ENCODE measurements at places on chromosomes 1 and 21. TPM values are rescaled to one million over a fixed set of nuclear protein-coding genes. Genes with fewer than 3 reads are reported as not detected.

GRCh38 chr21:42865776-42866160, 13.6 kb downstream of the WDR4 start:
- DNase-seq, result no peak
- no peak overlapping the region for H3K27ac ChIP-seq
- H3K4me1 ChIP-seq, result no peaks in the 10 kb centered on the region

DNA sequence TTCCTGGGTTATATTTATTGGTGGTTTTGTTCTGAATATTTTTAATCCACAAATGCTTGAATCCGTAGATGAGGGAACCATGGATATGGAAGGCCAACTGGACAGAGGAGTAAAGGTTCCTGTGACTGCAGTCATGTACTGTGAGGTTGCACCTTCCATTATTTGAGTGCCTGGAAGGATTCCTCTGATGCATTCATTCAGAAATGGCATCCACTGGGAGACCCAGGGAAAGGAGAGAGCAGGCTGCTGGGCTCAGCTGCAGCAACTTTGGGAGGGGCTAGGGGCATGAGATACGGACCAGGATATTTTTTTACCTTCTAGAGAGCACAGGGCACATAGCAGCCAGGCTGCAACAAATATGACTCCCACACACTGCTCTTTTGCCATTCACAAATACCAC, 19.5 kb downstream of the AK2 start:
- no peak overlapping the region for H3K27ac ChIP-seq
- DNase-seq, result no peak
- H3K36me3 ChIP-seq, result peaks cover 42% of the 10 kb centered on the region
- no peak overlapping the region for H3K4me3 ChIP-seq
- H3K27me3 ChIP-seq, result no peaks in the 10 kb centered on the region

GRCh38 chr1:14136152-14136763, 436.3 kb downstream of the PRDM2 start:
- no peak overlapping the region for H3K4me3 ChIP-seq
- no peaks in the 10 kb centered on the region for H3K4me1 ChIP-seq
- H3K36me3 ChIP-seq, result no peaks in the 10 kb centered on the region

GRCh38 chr1:31238612-31238985, 1.1 kb downstream of the NKAIN1 start:
- no peak for DNase-seq
- peaks cover 8% of the 10 kb centered on the region for H3K36me3 ChIP-seq
- H3K4me1 ChIP-seq, result peaks cover 8% of the 10 kb centered on the region
- peaks cover 84% of the 10 kb centered on the region for H3K27me3 ChIP-seq

- no peaks in the 10 kb centered on the region for H3K36me3 ChIP-seq
- no peak for DNase-seq
- no peaks in the 10 kb centered on the region for H3K27me3 ChIP-seq
- H3K27ac ChIP-seq, result no peak overlapping the region
- no peak overlapping the region for H3K4me3 ChIP-seq
- no peaks in the 10 kb centered on the region for H3K4me1 ChIP-seq
Observed at GRCh38 chr1:242056988-242057744, 58.3 kb upstream of the MAP1LC3C start.

- no peak overlapping the region for H3K27ac ChIP-seq
- H3K36me3 ChIP-seq, result no peaks in the 10 kb centered on the region
- H3K4me1 ChIP-seq, result no peaks in the 10 kb centered on the region
- H3K4me3 ChIP-seq, result no peak overlapping the region
- DNase-seq, result no peak
Observed at GRCh38 chr1:175441791-175442190, 249.2 kb upstream of the KIAA0040 start.

DNA sequence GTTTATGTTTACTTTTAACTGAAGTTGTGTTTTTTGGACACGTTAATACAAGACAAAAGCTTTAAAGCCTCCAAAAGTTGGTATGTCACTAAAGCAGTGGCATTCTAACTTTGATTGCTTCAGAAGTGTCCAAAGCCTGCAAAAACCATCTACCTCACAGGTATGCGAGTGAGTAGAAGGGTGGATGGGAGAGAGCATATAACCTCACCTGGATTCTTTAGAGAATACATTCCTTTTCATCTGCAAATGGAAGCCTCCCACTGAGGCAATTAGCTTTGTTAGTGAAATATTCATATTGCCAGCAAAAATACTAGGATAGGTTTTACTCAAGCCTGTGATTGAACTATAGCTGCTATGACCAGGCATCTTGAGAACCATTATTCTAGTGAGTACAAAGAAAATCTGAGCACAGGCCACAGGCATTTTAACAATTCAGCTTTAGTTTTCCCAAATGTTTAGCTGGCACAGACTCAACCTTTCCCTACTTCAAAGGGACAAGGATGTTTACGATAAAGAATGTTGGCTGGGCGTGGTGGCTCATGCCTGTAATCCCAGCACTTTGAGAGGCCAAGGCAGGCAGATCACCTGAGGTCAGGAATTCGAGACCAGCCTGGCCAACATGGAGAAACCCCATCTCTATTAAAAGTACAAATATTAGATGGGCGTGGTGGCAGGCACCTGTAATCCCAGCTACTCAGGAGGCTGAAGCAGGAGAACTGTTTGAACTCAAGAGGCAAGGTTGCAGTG, 39.7 kb downstream of the MAP3K21 start:
- H3K4me1 ChIP-seq, result peaks cover 77% of the 10 kb centered on the region
- peaks cover 16% of the 10 kb centered on the region for H3K36me3 ChIP-seq
- H3K27ac ChIP-seq, result peak overlapping the region; percentile 63
- no peaks in the 10 kb centered on the region for H3K27me3 ChIP-seq

GRCh38 chr1:40919475-40920011, 57.4 kb upstream of the CITED4 start:
- H3K27ac ChIP-seq, result peak overlapping the region; percentile 91
- DNase-seq, result peak; percentile 95
- H3K36me3 ChIP-seq, result peaks cover 20% of the 10 kb centered on the region

DNA sequence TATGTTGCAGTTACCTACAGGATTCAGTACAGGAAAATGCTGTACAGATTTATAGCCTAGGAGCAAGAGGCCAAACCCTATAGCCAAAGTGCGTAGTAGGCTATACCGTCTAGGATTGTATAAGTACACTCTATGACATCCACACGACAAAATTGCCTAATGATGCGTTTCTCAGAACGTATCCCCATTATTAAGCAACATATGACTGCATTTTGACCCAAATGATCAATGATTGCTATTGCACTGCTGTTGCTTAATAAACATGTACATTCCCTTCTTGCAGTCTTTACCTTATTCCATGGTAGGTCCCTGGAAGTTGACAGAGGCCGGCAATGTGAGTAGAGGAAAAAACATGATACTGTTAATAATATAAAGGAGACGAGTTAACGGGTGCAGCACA, 33.0 kb downstream of the LRRC8C start:
- H3K27me3 ChIP-seq, result no peaks in the 10 kb centered on the region
- DNase-seq, result no peak
- H3K36me3 ChIP-seq, result no peaks in the 10 kb centered on the region
- H3K4me1 ChIP-seq, result no peaks in the 10 kb centered on the region
- no peak overlapping the region for H3K27ac ChIP-seq
- H3K4me3 ChIP-seq, result no peak overlapping the region

GRCh38 chr1:244375051-244375450, 76.7 kb downstream of the ADSS2 start:
- no peak overlapping the region for H3K27ac ChIP-seq
- no peaks in the 10 kb centered on the region for H3K36me3 ChIP-seq
- DNase-seq, result no peak
- H3K27me3 ChIP-seq, result no peaks in the 10 kb centered on the region
- H3K4me3 ChIP-seq, result no peak overlapping the region

DNA sequence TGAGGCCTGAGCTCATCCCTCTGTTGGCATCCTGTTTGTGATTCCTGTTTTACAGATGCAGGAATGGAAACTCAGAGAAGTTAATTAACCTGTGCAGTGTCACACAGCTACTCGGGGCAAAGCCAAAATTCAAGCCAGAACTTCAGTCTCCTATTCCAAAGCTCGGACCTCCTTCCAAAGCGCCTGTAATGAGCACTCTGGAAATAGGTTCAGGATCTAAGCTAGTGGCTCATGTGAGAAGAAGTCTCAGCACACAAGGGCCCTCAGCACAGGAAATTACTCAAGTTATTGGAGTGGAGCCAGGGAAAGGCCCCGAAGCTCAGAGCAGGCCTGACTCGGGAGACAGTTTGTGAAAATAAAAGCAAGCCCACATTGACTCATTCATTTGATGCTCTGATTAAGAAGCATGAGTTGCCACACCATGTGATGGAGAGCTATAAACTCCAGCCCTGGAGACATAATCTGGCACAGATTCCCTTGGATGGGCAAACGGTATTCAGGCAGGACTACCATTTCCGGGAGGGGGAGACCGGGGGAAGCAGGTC, 50.6 kb upstream of the LYST start:
- peaks cover 32% of the 10 kb centered on the region for H3K4me1 ChIP-seq
- peak; percentile 77 for DNase-seq
- peak overlapping the region; percentile 91 for H3K27ac ChIP-seq
- no peaks in the 10 kb centered on the region for H3K36me3 ChIP-seq

GRCh38 chr1:51949014-51949702, 41.3 kb downstream of the RAB3B start:
- H3K27ac ChIP-seq, result no peak overlapping the region
- peaks cover 63% of the 10 kb centered on the region for H3K27me3 ChIP-seq
- H3K4me3 ChIP-seq, result no peak overlapping the region

GRCh38 chr1:221411283-221411682, 330.6 kb downstream of the DUSP10 start:
- H3K27me3 ChIP-seq, result no peaks in the 10 kb centered on the region
- no peaks in the 10 kb centered on the region for H3K36me3 ChIP-seq

Gene CHAF1B
- 16.0 TPM for total RNA-seq

Gene HENMT1
- 10.6 TPM for total RNA-seq

Gene ANGPTL1
- total RNA-seq, result 0.59 TPM

Gene BTBD19
- total RNA-seq, result 5.9 TPM

Gene SPRR4
- total RNA-seq, result not detected
